Dermis microvascular lymphatic vessel endothelial cell (primary cell): ENCODE measurements at places on chromosomes 4 and X. TPM values are rescaled to one million over a fixed set of nuclear protein-coding genes. Genes with fewer than 3 reads are reported as not detected.

DNA sequence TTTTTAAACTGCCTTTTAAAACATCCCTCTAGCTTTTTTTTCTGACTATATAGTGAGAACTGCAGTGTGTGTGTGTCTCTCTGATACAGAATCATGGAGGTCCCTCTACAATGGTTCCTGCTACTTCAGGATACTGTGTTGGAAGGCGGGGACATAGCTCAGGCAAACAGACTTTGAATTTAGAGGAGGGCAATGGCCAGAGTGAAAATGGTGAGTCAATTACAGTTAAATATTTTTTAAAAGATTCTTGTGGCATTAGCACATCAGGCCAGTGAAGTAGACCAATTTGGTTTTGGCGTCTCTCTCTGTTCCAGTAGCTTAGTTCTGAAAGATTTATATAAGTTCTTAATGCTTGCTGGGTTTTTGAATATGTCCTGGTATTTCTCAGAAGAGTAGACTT is 47.1 kb downstream of the ALG13 start:
- DNase-seq: no peak

DNA sequence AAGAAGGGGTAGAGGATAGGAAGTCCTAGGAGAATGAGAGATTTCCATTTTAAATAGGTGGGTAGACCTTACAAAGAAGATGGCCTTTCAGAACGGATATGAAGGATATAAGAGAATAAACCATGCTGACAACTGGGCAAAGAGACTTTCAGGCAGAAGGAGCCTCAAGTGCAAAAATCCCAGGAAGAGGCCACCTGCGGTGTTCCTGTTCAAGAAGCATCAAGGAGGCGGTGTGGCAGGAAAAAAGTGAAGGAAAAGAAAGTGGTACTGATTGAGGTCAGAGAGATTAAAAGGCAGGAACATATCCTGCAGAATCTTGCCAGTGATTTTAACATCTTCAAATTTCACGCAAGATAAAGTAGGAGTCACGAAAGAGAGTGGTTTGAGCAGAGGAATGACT is 172.0 kb downstream of the FSTL5 start:
- DNase-seq: no peak

DNA sequence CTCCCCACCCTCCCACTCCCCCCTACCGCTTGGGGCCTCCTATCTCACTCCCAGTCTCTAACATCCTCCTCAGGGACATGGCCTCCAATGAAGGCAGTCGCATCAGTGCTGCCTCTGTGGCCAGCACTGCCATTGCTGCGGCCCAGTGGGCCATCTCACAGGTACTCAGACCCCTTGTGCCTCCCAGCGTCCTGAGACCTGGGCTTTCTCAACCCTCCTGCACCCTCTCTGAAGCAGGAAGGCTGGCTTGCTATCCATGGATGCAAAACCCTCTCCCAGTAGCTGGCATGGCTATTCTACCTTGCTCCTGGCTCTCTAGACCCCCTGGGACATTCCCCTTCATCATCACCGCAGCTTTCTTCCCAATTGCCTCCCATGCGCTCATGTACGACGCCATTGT is 13.3 kb upstream of the UBA1 start:
- no peak for DNase-seq

DNA sequence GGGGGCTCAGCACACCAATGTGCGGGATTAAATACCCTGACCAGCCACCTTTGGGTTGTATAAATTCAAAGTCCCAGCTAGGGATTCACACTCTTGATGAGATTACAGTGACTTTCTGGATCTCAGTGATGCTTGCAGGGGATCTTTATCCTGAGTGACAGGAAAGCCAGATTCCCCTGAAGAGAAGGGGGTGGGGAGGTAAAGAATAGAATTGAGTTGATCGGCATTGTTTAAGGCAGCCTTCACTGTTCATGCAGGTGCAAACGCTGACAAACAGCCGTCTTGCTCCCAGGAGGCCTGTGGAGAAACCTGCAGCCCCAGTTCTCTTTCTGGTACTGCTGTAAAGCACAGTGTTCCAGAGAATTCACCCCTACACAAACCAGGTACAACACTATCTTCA is 19.0 kb downstream of the CXXC4 start:
- DNase-seq: no peak

The TCEANC gene
- total RNA-seq: 1.2 and 1.6 TPM in 2 replicates

- DNase-seq: no peak
Observed at GRCh38 chr4:148311526-148311925, 130.7 kb downstream of the NR3C2 start.

- DNase-seq: no peak
Observed at GRCh38 chrX:41382714-41383645, 49.0 kb downstream of the DDX3X start.

DNA sequence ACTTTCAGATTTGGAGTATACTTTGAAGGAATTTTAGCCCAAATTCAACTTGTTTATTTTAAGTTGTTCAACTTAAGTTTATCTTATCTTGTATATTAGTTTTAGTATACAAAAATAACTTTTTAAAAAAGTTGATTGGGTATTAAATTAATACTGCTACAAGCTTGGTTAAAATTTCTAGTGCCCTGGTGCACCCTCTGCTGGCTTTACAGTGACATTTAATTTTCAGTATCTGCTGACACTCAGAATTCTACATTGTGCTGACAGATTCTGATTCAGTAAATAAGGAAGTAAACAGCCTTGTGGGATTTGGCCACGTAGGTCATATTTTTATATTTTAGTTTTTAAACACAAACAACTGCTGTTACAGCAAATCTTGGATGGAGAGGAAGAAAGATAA is 2.9 kb downstream of the EDA start:
- peak; percentile 22 for DNase-seq

The HCFC1 gene
- total RNA-seq: 10.0 and 15.9 TPM in 2 replicates

DNA sequence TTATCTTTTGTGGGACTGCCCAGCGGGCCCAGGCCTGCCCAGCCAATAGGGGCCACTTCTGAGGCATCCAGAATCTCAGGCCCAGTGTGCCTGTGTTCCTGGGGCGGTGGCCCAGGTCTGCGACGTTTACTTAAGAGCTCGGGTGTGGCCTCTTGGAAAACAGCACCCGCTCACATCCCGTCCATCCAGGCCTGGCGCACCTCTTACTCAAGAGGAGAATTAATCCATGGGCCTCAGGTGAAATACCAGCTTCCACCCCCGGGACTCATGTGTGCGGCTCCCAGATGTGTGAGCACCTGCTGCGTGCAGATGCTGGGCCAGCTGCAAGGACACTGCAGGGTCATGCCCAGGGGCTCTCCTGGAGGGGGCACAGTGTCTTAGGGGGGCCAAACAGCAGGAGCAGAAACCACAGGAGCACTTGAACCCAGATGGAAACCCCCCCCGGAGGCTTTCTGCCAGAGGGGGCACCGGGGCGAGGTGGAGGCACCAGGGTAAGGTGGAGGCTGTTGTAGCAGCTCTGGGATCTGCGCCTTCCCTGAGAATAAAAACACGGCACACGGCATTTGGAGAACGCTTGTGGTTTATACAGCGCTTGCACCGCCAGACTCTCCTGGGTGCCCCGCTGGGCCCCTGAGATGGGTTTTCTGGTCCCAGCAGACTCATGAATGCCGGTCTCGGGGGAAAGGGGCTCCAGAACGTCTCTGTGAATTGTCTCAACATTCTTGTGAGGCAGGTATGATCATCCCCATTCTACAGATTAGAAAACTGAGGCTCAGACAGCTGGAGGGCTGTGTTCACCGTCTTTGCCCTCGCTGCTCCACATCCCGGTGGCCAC is 2.8 kb downstream of the PSAPL1 start:
- DNase-seq: no peak

- no peak for DNase-seq
Observed at GRCh38 chr4:48742412-48742811, 37.7 kb downstream of the FRYL start.

- no peak for DNase-seq
Observed at GRCh38 chr4:144208074-144208473, 67.6 kb upstream of the GYPA start.

The TMEM184C gene
- 23.2 and 30.1 TPM in 2 replicates for total RNA-seq

The GTPBP6 gene
- total RNA-seq: 28.2 and 33.2 TPM in 2 replicates

- DNase-seq: no peak
Observed at GRCh38 chr4:5712931-5713330, 1.9 kb downstream of the EVC start.

DNA sequence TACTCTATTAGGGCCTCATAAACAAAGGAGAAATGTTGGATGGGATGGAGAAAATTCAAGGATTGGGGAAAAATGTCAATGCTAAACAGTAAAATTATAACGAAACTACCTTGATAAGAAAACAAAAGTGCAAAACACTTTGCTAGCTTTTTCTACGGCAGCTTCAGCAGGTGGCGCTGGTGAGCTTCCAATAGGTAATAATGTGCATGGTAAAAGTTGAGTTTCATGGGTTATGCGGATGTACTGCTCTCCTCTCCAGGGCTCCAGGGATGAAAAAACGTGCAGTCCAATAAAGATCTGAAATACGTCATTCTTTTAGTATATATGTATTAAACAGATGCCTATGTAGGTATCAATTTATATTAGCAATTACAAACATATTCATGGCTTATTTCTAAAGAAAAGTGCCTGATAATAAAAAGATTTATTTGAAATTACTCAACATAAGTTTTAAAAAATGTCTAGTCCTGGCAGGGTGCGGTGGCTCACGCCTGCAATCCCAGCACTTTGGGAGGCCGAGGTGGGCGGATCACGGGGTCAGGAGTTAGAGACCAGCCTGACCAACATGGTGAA is 239.6 kb downstream of the GRXCR1 start:
- DNase-seq: peak; percentile 18

GRCh38 chr4:172243551-172243950 is 430.3 kb downstream of the GALNTL6 start:
- no peak for DNase-seq

GRCh38 chr4:86939729-86940575 is 5.1 kb downstream of the AFF1 start:
- DNase-seq: peak; percentile 60

DNA sequence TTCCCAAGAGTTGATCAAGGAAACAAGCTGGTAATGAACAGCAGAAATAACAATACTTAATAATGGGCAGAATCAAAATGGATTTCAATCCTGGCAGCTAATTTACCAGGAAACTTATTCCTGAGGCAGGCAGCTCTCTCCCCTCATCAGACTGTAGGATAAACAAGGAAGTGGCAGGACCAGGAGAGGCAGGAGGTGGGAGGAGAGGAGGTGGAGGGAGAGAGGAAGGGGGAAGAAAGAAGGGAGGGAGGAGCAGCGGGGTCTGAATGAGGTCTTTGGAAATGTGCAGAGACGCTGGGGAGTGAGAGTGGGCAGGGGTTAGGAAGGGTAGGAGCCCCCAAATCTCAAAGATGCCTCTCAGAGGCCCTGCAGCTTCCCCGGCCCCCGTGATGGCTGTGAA is 231.5 kb downstream of the BCOR start:
- no peak for DNase-seq

DNA sequence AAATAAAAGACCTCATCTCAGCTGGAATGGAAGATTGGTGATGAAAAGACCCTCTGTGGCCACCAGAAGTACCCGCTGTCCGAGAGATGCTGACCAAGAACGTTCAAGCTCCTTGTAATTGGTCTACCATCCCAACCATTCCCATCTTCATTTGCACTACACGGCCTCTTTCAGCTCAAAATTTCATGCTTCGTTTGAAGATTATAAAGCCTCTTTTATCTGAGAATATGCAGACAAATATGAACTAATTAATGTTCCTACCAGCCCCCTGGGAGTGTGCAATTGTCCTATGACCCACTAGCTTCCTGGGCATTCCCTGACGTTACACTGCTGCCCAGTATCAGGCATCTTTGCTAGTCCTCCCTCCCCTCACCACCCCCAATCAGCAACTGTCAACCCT is 583.7 kb downstream of the MID1IP1 start:
- DNase-seq: no peak

The VCX3A gene
- not detected in 2 replicates for total RNA-seq

GRCh38 chr4:152734015-152734698 is 45.4 kb downstream of the TIGD4 start:
- no peak for DNase-seq

GRCh38 chr4:174274436-174274835 is 9.0 kb downstream of the FBXO8 start:
- no peak for DNase-seq

The AKAP14 gene
- total RNA-seq: not detected in 2 replicates

DNA sequence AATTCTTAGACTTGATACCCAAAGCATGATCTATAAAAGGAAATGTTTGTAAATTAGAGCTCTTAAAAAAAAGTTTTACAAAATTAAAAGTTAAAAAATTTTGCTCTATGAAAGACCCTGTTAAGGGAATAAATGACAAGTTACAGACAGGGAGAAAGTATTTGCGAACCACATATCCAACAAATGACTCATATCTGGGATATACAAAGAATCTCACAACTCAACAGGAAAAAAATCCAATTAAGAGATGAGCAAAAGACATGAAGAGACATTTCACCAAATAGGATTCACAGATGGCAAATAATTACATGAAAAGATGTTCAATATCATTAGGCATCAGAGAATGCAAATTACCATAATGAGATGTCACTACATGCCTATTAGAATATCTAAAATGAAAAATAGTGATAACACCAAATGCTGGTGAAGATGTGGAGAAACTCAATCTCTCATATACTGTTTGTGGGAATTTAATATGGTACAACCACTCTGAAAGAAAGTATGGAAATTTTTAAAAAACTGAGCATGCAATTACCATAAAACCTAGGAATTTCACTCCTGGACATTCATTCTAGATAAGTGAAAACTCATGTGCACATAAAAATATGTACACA is 100.8 kb upstream of the EOLA2 start:
- DNase-seq: peak; percentile 10

The CDKL5 gene
- total RNA-seq: 3.1 and 5.1 TPM in 2 replicates

DNA sequence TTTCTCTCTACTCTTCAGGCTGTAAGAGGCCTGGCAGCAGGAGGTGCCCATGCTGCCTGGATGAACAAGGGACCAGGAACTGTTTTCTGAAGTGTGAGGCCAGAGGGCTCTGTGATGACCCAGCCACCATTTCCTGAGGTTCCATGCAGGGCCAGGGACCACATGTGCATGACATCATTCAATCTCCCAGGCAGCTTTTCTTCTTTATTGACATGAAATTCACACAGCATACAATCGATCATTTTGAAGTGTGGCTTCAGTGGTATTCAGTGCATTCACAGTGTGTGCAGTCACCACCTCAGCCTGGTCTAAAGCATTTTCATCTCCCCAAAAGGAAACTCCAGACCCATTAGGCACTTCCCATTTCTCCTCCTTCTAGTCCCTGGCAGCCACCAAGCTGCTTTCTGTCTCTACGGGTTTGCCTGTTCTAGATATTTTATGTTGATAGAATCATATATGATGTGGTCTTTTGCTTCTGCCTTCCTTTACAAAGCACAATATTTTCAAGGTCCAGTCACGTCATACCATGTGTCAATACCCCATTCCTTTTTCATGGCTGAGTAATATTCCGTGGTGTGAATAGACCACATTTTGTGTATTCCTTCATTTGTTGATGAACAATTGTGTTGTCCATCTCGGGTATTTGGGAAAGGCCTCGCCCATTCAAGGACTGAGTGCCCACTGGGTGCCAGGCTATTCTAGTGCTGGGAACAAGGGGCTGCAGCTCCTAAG is 93.1 kb downstream of the PSAPL1 start:
- no peak for DNase-seq

The BEX2 gene
- 0.77 and 1.1 TPM in 2 replicates for total RNA-seq

The GPR50 gene
- total RNA-seq: not detected in 2 replicates

GRCh38 chr4:99885063-99885664 is 9.1 kb downstream of the LAMTOR3 start:
- DNase-seq: peak; percentile 26

The CITED1 gene
- total RNA-seq: 0.13 TPM in 2 replicates

The FAM200B gene
- 19.8 and 20.1 TPM in 2 replicates for total RNA-seq

- no peak for DNase-seq
Observed at GRCh38 chr4:7539659-7540058, 104.9 kb upstream of the PSAPL1 start.

- DNase-seq: peak; percentile 81
Observed at GRCh38 chr4:94603170-94603747, 151.5 kb downstream of the PDLIM5 start.
